ENCODE measurements at places on chromosomes 6 and 20.

DNA sequence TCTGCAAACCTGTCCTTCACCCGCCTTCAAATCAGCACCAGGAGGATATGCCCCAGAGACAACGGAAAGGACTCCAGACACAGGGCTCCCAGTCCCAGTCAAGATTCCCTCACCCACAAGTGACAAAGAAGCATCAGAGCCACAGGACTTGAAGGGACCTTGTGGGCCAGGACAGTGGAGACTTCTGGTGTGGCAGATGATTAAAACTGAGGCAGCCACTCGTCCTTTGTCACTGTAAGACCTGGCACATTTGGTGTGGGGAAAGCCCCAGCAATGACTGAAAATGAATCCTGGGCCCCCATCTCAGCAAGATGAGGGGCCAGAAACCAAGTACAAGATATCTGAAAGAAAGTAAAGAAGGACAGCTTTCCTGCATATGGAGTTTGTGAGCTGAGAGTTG is 15.6 kb upstream of the GMPR start:
- no peak for DNase-seq

DNA sequence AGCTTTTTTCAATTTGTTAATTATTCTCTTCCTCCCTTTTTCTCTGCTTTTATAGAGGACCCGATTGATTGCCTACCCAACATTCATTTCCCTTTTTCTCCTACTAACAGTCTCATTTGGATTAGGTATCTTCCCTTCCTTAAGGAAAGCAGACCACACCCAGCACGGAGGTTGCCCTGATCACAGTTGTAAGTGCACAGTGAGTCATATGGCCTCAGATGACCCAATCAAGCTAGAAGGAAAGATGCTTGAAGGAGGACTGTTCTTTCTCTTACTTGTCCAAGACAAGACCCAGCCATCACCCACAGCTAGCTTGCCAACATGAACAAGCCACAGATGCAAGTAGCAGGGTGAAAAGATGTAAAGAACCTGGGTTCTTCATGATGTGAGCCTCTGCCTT is 518.6 kb downstream of the PKHD1 start:
- DNase-seq = no peak

GRCh38 chr6:144133225-144133821 is 17.0 kb upstream of the STX11 start:
- DNase-seq = peak; percentile 9

DNA sequence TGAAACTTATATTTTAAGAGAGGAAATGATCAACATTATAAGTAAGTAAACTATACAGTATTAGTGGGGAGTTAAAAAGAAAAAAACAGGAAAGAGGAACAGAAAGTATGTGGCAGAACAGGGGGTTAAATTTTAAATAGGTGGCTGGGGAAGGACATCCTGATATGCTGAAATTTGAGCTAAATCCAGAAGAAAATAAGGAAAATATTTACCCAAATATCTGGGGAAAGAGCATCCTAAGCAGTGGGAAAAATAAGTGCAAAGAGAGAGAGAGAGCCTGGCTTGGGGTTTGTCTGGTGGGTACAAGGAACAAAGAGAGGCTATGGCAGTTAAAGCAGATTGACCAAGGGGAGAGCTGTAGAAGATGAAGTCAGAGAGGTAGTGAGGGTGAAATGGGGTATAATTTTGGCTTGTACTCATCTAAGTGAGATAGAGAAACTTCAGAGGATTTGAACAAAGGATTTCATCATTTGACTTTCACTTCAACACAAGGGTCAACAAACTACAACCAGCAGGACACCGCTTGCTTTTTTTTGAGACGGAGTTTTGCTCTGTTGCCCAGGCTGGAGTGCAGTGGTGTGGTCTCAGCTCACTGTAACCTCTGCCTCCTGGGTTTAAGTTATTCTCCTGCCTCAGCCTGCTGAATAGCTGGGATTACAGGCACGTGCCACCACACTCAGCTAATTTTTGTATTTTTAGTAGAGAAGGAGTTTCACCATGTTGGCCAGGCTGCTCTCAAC is 328.4 kb upstream of the CNR1 start:
- DNase-seq = no peak

DNA sequence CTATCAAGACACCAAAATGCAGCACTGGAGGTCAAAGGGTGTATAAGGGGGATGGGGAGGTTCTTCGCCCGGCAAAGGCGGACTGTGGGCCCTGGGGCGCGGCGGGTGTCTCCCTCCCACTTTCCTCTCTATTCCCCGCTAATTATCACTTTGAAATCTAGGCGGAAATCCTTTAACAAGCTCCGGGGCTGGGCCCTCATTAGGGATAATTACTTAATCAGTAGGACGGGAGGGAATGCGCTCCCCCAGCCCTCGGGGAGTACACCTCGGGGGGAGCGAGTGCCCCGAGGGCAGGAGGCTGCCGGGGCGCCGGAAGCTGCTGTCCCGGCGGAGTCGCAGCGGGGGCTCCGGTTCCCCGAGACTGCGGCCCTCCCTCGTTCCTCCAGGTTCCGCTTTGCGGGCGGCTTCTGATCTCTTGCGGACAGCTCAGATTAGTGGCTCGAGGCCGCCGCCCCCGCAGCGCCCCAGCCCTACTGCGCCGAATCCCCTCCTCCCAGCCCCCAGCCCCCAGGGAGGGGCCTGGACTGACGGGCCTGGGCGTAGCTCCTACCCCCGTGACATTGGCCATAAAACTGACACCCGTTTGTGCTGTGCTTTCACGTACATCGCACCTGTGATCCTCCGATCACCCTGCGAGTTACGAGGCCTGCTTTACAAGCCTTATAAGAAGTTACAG is 14.7 kb downstream of the MUCL3 start:
- DNase-seq = no peak

DNA sequence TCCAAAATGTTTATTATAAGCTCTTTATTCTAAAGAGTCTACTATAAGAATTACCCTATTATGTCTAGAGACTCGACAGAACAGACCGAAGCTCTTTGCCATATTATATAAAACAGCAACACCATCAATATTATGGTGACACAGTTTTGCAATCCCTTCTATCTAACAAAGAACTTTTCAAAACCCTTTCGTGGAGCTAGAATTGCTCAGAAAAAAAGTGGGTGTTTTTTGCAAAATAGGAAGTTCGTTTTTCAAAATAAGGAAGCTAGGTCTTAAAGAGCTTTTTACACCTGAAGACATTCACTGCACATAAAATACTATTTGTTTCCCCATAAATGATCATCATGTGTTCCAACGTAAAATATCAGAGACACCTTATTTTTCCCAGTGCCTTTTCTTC is 240.0 kb downstream of the FOXC1 start:
- DNase-seq = no peak

- DNase-seq = no peak
These were observed 231.5 kb downstream of the C6orf118 start for GRCh38 chr6:165077876-165078275.

DNA sequence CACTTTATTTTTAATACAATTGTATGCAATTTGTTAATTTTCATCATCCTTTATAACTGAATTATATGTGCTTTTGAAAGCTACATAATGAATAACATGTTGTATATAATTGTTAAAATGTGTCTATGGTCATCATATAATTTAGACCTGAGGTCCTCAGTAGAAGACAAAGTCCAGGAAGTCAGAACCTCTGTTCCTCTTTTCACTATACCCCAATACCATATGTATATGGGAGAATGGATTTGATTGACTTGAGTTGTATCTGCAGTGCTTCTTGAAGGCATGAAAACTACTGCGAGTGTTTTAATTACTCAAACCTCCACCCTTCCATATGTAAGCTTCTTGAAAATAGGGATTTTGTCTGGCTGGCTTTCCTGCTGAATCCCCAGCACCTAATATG is 140.7 kb upstream of the NEDD9 start:
- DNase-seq = no peak
